Fibroblast of the conjunctiva (primary cell): ENCODE measurements at places on chromosomes 2 and 18.

DNA sequence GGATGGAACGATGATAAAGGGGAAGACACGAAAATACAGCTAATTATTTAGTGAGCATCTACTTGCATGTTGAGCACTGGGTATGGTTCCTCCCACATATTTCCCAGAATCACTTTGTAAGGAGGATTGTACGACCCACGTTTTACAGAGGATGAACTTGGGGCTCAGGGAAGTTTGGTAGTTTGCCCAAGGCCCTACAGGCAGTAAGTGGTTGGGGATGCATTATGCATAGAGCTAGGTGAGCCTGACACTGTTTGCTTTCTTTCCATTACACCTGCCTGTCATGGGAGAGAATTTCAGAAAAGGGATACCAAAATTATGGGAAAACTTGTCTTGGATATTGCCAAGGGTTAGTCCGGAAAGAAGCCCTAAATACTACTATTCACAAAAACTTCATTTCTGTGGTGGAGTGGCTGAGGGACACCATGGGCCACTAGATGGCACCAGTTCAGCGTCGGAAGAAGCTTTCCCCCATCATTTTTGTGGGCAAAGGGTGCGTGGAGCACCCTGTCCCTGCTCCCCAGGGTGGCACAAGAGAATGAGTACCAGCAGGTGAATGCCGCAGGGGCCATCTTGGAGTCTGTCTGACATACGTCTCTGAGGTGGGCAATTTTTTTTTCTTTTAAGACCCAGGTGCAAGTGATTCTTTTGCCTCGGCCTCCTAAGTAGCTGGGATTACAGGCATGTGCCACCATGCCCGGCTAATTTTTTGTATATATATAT is 23.5 kb upstream of the C18orf32 start:
- no peak for DNase-seq

DNA sequence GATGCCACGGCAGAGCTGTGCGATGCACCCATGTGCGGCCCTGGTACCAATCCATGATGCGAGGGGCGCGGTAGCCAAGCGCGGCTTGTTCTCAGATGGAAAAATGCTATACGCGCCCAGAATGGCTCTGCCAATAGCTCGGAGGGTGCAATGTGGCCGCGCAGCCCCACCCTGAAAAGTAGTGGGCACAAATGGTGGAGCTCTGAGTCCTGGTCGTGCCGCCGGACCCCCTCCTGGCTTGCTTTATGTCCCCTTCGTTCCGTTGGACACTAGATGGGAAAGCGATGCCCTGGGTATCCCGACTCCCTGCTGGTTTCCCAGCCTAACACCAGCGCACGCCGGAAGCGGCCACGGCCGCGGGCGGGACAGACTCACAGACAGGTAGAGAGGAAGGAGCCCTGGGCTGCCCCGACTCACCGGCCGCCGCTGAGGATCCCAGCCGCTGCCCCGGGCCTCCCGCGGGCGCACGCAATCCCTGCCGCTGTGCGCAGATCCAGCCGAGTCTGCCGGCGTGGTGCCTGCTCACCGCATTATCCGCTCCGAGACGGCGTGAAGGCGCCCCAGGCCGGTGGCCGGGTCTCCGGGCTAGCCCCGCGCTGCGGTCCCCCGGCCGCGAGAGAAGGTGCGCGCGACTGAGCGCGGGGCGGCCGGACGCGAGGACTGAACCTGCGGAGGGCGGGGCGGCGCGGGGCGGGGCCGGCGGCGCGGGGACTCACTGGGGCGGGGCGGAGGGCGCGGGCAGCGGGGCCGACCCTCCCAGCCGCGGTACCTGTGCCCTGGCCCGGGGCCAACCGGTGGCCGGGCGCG is at the start of gene CDC42EP3:
TSS of gene CDC42EP3 (minus strand) at position 634 of the 807 bp plus-strand sequence. CDS start 25,055 bp downstream, outside the sequence.
- no peak for DNase-seq

DNA sequence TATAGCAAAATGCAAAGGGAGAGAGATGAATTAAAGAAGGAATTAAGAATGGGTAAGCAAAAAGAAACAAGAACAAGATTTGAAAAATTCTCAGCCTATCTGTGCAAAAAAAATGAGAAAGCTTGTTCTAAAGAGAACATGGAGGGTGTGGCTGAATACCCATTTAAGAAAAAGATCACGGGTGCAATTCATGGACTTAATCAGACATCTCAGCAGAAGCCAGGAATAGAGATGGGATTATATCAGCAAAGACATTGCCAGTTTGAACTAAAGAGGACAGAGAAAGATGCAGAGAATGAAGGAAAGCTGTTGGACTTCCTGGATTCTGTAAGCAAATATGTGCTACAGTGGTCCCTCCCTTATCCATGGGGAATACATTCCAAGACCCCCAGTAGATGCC is 115.6 kb downstream of the RTTN start:
- no peak for DNase-seq

- DNase-seq = no peak
Observed at GRCh38 chr2:5132281-5132680, 559.9 kb upstream of the SOX11 start.

DNA sequence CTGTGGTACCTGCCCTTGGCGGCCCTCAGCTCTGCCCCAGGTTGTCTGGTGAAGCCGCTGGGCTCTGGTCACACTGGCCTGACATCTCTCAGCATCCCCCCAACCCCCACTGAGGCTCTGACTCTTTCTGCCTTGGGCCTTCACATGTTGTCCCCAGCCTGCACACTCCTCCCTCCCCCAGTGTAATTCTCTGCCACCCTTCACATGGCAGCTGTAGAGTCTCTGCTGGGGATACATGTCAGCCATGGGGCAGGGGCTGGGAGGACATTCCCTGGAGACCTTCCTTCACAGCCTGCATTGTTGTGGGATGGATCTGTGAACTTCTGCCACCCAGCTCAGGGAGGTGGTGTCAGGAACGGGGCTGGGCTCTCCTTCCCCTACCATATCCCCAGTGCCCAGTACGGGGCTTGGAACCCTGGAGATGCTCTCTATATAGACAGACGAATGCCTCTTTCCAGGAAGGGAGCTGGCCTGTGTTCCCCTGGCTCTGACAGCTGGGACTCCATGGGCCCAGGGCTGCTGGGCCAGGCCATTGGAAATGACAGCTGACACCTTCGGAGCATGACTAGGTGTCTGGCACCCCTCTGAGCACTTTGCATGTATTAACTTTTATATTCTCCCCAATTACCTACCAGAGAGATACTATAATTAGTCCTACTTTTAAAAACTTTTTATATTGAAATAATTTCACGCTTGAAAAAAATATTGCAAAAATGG is 151.5 kb downstream of the INHBB start:
- no peak for DNase-seq

DNA sequence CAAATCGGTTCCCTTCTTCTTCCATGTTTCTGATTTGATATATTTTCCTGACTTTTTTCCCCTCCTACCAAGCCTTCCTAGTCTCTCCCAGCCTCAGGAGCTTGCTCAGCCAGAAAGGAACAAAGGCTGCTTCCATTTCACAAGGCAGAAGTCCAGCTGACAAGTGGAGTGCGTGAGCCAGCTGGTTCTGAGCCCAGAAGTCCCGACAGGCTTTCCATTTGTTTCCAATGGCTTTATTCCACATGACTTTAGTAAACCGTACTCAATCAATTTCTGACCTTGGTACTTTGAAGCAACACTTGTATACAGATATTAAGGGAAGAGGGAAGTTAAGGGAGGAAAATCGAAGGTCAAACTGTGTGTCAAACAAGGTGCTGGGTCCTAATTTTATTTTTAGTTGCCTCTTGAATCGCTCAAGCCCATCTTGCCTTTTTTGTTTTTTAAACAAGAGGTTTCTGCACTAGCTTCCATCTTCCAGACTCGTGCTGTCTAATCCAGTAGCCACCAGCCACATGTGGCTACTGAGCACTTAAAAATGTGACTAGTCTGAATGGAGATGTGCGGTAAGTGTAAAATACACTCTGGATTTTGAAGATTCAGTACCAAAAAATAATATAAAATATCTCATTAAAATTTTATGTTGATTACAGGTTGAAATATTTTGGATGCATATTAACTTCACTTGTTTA is 36.2 kb downstream of the WIPF1 start:
- DNase-seq = peak; percentile 57

DNA sequence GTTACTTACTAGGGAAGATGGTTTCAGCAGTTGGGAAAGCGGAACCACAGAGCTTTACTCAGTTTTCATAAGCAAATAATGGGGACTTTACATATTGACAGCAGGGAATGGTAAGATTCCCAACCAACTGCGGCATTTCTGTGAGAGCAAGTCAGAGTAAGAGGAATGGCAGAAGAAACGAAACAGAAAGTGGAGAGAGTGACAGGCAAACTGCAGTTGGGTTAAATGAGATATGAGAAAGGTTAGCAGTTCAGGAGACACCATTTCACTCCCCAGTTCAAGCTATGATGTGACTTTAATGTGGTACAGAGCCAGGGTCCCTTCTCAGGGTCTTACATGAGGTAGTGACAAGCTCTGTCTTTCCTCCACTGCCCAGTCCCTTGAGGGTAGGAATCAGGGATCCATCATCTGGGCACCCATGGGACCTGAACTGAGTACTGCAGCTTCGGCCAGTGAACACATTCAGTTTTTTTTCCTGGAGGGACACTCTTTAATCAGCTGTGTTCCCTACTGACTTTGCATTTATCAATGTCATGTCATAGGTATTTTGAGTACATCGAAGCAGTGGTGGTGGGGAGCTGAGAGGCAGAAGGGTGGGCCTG is 33.0 kb upstream of the GREB1 start:
- DNase-seq = no peak

DNA sequence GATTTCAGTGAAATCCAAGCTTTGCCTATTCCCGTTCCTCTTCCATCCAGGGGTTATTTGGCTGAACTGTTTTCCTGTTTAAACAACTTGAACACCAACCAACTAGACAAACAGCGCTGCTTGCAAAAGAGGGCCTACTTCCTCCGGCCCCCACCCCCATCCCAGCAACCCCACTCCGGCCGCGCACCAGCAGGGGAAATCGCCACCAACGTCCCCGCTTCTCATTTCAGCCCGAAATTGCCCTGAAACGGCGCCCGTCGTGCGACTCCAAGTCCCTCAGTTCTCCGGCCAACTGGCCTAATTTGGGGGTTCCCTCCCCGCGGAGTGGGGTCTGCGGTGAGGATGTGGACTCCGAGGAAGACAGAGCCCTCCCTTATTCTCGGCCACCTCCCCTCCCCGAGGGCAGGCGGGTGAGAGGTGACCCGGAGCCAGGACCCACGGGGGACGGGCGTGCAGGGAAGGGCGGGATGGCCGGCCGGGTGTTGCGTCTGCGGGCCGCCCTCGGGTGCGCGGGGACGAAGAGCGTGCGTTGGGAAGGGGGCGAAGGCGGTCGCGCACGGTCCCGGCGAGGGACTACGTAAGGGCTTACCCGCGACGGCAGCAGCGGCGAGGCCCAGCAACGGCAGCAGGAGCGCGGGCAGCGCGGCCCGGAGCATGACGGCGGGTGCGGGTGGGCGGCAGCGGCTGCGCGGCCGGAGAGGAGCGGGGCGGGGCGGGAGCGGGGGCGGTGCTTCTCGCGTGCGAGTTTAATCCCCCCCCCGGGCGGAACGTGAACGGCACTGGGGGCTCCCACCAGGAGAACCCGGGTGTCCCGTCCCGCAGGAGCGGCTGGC is at the start of gene CD302:
TSS of gene CD302 (minus strand) at position 666 of the 833 bp plus-strand sequence. CDS start at position 656, 10 bp downstream.
- no peak for DNase-seq

DNA sequence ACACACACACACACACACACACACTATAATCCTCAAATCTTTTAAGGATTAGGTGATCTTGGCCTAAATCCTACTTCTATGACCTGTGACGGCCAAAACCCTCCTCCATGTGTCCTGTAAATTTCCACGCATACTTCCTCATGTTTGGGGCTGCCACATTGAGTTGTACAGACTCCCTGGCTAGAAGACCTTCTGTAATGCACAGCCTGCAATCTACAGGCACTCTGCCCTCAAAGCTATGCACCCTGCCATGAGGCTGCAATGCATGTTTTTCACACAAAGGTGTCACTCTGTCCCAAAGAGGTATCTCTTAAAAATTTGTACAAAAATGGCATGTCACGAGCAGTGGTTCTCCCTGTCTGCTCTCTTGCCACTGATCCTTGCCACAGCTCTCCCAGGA is 26.4 kb upstream of the B4GALT6 start:
- DNase-seq = no peak

- peak; percentile 30 for DNase-seq
Observed at GRCh38 chr2:11680182-11680900, 10.3 kb upstream of the NTSR2 start.

GRCh38 chr18:69408522-69408921 is 7.8 kb downstream of the DOK6 start:
- DNase-seq = no peak

DNA sequence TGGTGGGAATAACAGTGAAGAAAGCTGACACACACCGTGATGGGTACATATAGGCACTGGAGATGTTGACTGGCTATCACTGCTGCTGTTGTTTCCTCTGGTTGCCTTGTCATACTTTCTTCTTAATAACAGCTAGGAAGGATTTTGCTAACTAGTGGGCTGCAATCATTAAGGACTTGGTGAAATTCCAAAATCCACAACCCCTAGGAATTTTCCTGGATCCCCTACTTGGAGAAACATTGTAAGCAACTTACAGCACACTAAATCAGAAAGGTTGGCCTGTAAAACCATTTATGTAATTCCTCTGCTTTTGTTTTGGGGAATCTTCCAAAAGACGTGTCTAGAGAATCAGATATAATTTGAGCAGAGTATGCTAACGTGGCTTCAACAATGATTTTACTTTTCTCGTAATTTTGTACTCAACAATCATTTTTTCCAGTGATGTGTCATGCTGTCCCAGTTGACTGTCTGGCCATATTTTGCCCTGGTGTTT is 8.0 kb upstream of the COL3A1 start:
- DNase-seq = no peak

DNA sequence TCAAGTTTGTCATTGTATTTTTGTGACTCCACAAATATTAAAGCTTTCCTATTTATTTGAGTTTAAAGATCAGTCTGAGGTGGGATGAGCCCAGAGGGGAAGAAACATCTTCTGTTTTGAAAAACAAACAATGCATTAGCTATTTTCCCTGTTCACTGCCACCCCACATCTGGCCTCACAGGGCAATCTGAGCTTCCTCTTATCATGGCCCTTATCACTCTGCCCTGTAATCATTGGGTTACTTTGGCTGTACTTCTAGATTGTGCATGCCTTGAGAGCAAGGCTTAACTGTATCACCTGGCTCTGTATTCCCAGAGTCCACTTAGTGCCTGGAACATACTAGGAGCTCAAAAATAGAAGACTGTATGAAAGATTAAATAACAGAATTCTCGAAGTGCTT is 241.6 kb upstream of the NT5C1B start:
- no peak for DNase-seq

- peak; percentile 33 for DNase-seq
Observed at GRCh38 chr2:8583400-8584173, 98.3 kb upstream of the ID2 start.

GRCh38 chr2:172153156-172153555 is 50.5 kb upstream of the DLX2 start:
- DNase-seq = no peak

- DNase-seq = no peak
Observed at GRCh38 chr2:211453311-211453887, 897.0 kb downstream of the CPS1 start.

GRCh38 chr2:43025709-43026295 is 200.6 kb downstream of the ZFP36L2 start:
- no peak for DNase-seq
